ENCODE measurements at places on chromosomes 4 and X. TPM values are rescaled to one million over a fixed set of nuclear protein-coding genes. Genes with fewer than 3 reads are reported as not detected.

The FAM47A gene
- total RNA-seq: not detected

The SMARCA1 gene
- total RNA-seq: 26.8 TPM

The CCDC160 gene
- total RNA-seq: not detected

The BMX gene
- total RNA-seq: 2.0 TPM

The TRIML2 gene
- not detected for total RNA-seq

The SLC26A1 gene
- total RNA-seq: 2.9 TPM

The PPBP gene
- not detected for total RNA-seq

The DCLK2 gene
- total RNA-seq: 5.9 TPM

The FRAS1 gene
- total RNA-seq: 8.8 TPM

The VGLL1 gene
- total RNA-seq: not detected

The WFS1 gene
- total RNA-seq: 91.8 TPM

GRCh38 chr4:151744614-151745013 lies 16.2 kb downstream of the GATB start:
- no peak for DNase-seq

DNA sequence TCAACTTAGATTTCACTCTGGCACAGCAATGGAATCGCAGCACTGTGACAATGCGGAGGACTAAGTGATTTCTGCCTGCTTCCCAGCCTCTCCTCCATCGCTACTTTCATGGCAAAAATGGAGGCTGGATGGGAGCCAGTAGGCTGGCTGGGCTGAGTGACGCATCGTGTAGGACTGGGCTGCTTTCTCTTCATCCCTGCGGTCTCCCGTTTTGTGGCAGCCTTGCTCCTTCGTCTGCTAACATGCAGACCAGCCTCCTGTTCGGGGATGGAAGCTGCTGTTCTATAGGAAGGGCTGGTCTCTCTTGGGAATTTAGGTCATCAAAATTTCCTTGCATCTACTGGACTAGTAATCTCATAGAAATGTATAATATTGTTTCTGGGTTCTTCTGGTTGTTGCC lies 15.8 kb upstream of the RGS12 start:
- no peak for DNase-seq

DNA sequence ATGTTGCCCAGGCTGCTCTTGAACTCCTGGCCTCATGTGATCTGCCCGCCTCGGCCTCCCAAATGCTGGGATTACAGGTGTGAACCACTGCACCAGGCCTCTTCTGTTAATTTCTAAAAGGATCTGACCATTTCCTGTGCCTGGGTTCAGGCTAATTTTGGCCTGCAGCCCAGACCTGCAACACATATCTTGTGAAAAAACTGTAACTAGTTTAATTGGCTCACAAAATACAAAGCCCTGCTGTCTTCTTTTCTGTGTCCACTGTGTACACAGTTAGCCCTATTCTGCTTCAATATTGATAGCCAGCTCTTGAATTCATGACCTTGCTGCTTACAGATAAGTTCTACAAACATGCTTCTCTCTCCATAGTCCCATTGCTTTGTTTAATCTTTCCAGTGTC lies 753.5 kb downstream of the PDHA2 start:
- DNase-seq: no peak

GRCh38 chrX:7294483-7294882 lies 146.5 kb upstream of the PUDP start:
- no peak for DNase-seq

GRCh38 chrX:66698273-66699204 lies 59.7 kb upstream of the EDA2R start:
- no peak for DNase-seq

- DNase-seq: no peak
Observed at GRCh38 chrX:5928224-5928623, 300.4 kb downstream of the NLGN4X start.

DNA sequence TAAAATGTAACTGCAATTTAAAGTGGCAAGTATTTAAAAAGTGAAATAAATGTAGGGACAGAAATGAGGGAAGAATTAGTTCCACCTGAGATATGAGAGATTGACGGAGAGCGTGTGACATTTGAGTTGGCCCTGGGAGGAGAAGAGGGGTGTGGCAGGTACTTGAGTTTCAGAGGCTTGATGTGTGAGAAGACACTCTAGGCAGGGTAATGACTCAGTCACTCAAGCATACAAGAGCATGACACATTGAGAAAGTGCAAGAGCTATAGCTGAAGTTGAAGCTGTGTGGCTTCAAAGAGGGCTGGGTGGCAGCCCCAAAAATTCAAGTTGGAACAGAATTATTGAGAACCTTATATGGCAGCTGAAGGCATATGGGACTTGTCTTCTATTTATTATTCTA lies 420.5 kb downstream of the SLITRK2 start:
- no peak for DNase-seq

GRCh38 chr4:1983846-1984405 lies 24.8 kb downstream of the NELFA start:
- no peak for DNase-seq

DNA sequence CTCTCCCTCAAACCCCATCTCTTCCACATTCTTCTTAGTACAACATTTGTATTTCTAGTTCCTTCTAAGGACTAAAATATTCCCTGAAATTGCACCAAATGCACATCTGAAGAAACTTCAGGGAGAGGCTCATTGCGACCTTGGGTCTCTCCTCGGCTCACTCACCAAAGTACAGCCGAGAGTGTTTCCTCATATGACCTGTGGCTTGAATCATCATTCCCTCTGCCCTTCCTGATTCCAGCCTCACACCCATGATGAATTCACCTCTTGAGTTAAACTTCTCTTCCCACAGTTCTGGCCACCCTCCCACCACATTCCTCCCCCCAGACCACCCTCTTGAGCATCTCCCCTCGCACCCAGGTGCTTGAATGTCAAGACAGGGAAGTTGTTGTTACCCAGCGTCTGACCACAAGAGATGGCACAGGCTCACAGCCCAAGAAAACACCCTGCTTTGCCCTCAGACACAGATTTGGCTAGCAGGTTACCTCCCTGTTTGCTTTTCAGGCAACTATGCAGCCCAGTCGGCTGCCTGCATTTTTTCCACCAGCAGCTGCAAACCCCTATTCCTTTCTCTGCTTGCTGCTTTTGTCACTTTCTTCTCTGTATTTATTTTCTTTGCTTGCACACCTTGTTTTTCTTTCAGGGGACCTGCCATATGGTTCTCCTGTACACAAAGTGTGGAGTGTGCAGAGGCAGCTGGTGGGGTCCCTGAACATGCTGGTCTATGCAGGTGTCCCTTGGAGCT lies 214.8 kb downstream of the SPATA18 start:
- no peak for DNase-seq

DNA sequence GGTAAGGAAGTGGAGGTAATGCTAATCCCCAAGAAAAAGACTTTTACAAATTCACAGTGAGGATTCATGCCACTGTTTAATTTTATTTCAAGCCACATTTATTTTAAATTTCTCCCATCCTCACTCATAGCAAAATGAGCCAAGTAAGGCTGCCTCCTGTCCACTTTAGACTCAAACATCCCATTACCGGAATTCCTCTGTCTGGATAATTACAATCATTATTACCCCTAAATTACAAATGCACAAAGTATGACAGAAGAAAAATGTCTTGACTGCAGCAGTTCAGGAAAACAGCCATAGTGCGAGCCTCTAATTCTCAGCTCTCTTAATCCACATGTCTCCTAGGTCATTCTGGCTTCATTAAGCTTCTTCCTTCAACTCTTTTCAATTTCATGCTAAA lies 57.0 kb downstream of the MAPK10 start:
- DNase-seq: no peak

DNA sequence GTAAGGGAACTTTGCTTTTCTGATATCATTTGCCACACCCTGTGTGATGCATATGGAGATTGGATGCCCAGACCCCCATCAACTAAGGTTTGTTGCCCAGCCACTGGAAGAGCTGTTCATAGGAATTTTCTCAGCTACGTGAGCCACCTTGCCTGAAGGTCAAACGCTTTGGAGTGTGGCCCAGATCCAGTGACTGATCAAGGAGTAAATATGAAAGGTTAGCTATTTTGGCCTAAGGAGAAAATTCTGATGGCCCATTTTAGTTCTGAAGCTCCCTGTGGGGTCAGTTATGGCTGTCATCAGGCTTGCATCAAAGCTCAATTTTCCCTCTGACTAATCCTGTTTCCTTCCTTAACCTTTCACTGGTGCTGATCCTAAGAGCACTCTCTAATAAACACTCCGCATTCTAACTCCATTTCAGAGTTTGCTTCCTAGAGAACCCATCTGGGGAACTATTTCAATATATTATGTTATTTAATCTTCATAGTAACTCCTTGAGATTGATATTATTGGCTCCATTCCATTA lies 407.7 kb downstream of the SPRY1 start:
- no peak for DNase-seq

DNA sequence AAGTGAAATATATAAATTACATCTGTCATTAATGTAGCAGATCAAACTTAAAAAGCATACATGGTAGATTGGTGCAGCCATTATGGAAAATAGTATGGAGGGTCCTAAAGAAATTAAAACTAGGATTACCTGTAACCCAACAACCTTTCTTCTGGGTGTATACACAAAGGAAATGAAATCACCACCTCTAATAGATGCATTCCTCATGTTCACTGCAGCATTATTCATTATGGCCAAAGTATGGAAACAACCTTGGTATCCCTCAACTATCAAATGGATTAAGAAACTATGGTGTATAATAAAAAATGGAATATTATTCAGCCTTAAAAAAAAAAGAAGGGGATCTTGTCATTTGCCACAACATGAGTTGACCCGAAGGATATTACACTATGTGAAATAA lies 13.7 kb downstream of the WDFY3 start:
- no peak for DNase-seq

- no peak for DNase-seq
Observed at GRCh38 chr4:6041800-6042199, 23.6 kb upstream of the C4orf50 start.

- DNase-seq: no peak
Observed at GRCh38 chrX:109679820-109680219, 53.2 kb downstream of the ACSL4 start.

- no peak for DNase-seq
Observed at GRCh38 chrX:150990910-150991309, 7.8 kb downstream of the HMGB3 start.

DNA sequence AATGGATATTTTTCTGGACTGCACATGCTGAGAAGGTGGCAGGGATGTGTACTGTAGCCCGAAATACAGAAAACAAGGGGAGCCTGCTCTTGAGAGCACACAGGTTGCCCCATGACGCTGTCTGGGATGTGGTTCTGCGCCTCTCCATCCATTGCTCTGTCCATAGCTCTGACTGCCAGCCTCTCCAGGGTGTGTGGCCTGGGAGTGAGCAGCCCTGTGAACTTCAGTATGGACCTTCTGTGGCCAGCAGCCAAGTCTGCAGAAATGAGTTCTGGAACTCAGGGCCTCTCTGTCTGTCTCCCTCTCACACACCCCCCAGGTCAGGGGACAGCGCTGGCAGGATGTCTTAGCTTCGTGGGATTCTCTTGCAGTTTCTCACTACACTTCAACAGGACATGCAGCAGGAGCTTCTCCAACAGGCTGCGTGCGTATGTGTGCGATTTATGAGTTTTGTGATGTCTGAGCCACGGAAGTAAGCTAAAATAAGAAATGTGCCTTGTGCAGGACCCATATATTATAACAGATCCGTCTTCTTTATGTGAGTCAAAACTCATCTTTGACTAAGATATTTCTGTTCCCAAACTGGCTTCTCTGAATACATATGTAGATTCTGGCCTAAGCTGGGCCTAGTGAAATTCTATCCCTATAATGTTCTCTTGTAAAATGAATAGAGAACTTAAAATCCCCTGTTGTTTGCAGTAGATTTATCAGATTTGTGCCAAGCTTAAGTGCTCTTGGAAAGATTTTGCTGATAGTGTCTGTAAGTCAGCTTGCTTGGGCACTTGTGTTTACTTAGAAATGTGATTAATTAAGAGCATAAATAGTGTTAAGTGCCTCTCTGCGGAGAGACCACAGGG lies 40.0 kb downstream of the PROM1 start:
- no peak for DNase-seq

DNA sequence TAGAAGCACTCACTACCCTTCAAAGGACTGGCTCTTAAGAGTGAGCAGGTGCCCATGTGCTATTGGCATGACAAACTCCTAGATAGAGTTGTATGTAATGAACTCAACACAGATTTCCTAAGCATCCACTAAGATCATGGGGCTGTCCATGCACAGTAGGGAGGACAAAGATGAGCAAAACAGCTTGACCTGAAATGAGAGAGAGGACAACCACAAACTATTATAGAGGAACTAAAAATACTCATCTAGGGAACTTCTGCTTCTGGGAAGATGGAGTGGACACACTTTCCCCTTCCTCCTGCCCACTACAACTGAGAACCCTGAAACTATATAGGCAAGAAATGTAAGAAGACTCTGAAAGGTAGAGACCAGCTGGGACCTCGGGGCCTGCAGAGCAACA lies 20.8 kb upstream of the TMEM128 start:
- no peak for DNase-seq

DNA sequence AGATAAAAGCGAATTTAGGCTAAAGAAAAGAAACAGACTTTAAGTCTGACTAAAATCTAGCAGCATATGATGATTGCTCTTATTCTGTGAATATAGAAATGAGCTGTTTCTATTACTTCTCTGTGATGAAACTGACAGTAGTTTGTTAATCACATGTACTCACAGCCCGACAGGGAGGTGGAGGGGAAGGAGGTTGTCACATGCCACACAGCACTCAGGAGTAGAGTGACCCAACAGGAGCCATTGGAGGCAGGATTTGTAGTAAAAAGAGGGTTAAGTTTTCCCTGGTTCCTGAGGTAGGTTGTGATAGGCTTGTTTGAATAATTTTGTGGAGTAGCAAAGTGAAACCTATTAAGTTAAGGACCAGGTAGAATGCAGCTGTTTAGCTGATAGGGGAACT lies 495.9 kb downstream of the CENPC start:
- no peak for DNase-seq

GRCh38 chr4:83281307-83281706 lies 3.3 kb downstream of the COQ2 start:
- DNase-seq: no peak

DNA sequence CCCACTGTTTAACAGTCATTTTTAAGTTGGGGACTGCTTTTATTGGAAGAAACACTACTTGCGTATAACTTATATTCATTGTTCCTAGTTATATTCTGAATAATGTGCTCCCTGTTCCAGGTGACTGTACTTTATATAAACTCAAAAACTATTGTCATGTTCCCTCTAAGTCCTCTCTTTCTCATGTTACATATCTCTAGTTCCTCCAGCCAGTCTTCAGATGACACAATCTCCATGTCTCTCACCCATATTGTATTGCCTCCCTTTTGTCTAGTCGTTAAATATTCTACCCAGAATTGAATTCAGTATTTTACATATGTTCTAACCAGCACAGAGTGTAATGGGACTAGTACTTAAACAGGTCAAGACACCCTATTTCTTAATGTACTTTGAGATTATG lies 5.3 kb downstream of the VAMP7 start:
- no peak for DNase-seq

- no peak for DNase-seq
Observed at GRCh38 chr4:76515975-76516843, 81.2 kb downstream of the SHROOM3 start.

DNA sequence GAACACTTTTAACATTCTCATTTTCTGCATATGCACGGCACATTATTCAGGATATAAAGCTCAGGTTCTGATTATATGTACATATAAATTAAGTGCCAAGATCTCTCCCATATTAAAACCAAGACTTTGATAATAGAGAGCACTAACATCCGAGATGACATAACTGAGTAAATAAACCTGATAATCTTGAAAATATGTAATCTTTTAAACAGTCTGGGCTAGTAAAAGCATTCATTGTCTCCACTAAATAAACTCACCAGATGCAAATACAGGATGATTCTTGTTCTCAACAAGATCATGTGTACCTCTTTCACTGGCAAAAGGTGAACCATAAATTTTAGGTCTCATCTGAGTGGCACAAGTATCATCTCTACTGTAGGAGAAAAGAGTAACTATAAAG lies 942.2 kb downstream of the TRAM1L1 start:
- no peak for DNase-seq
